ENCODE measurements at places on chromosomes 16 and 17. TPM values are rescaled to one million over a fixed set of nuclear protein-coding genes. Genes with fewer than 3 reads are reported as not detected.
A peak's percentile ranks its signal among the peaks of the same experiment; 100 is the strongest.

- H3K27me3 ChIP-seq: peaks cover 1% of the 10 kb centered on the region
- peaks cover 16% of the 10 kb centered on the region for H3K4me1 ChIP-seq
- no peak for DNase-seq
- H3K4me3 ChIP-seq: no peak overlapping the region
- no peak overlapping the region for H3K27ac ChIP-seq
- no peaks in the 10 kb centered on the region for H3K36me3 ChIP-seq
These were observed 33.9 kb downstream of the DCUN1D3 start for GRCh38 chr16:20866145-20866772.

DNA sequence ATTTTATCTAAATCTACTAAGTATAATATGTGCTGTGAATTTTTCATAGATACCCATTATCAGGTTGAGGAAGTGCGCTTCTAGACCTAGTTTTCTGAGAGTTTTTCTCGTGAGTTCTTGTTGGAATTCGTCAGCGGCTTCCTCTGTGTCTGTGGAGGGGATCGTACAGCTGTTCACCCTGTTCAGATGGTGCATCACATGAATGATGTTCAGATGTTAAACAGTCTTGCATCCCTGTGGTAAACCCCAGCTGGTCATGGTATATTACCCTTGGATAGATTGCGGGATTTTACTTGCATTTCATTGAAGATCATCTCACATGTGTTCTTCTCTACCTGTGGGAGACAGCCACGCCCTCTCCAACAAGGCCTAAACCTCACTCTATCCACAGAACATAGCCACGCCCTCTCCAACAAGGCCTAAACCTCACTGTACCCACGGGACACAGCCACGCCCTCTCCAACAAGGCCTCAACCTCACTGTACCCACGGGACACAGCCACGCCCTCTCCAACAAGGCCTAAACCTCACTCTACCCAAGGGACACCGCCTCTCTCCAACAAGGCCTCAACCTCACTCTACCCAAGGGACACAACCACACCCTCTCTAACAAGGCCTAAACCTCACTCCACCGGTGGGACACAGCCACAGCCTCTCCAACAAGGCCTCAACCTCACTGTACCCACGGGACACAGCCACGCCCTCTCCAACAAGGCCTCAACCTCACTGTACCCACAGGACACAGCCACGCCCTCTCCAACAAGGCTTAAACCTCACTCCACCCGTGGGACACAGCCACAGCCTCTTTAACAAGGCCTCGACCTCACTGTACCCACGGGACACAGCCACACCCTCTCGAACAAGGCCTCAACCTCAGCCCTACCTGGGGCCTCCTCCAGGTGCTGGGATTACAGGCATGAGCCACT, 180.2 kb upstream of the CHMP6 start:
- DNase-seq: no peak
- H3K36me3 ChIP-seq: peaks cover 30% of the 10 kb centered on the region
- no peaks in the 10 kb centered on the region for H3K27me3 ChIP-seq
- H3K4me3 ChIP-seq: peak overlapping the region; percentile 33

BIRC5 gene
- polyA plus RNA-seq: 5.5 TPM

HEATR9 gene
- polyA plus RNA-seq: not detected

PTGES3L gene
- polyA plus RNA-seq: not detected

GRCh38 chr17:34820922-34821321, 140.3 kb downstream of the CCT6B start:
- H3K4me1 ChIP-seq: no peaks in the 10 kb centered on the region
- no peaks in the 10 kb centered on the region for H3K36me3 ChIP-seq
- DNase-seq: no peak
- H3K27me3 ChIP-seq: no peaks in the 10 kb centered on the region

ATP2A1 gene
- 0.31 TPM for polyA plus RNA-seq

- no peak for DNase-seq
- H3K27ac ChIP-seq: peak overlapping the region; percentile 97
- peak overlapping the region; percentile 100 for H3K4me3 ChIP-seq
- peaks cover 9% of the 10 kb centered on the region for H3K27me3 ChIP-seq
These were observed 728 bp upstream of the NMT1 start for GRCh38 chr17:45060382-45060796.

CTCF gene
- 24.8 TPM for polyA plus RNA-seq

- no peak for DNase-seq
- peaks cover 2% of the 10 kb centered on the region for H3K27me3 ChIP-seq
- H3K4me3 ChIP-seq: no peak overlapping the region
- H3K27ac ChIP-seq: no peak overlapping the region
- no peaks in the 10 kb centered on the region for H3K4me1 ChIP-seq
- H3K36me3 ChIP-seq: no peaks in the 10 kb centered on the region
These were observed 21.5 kb downstream of the KCNG4 start for GRCh38 chr16:84218176-84218823.

DNA sequence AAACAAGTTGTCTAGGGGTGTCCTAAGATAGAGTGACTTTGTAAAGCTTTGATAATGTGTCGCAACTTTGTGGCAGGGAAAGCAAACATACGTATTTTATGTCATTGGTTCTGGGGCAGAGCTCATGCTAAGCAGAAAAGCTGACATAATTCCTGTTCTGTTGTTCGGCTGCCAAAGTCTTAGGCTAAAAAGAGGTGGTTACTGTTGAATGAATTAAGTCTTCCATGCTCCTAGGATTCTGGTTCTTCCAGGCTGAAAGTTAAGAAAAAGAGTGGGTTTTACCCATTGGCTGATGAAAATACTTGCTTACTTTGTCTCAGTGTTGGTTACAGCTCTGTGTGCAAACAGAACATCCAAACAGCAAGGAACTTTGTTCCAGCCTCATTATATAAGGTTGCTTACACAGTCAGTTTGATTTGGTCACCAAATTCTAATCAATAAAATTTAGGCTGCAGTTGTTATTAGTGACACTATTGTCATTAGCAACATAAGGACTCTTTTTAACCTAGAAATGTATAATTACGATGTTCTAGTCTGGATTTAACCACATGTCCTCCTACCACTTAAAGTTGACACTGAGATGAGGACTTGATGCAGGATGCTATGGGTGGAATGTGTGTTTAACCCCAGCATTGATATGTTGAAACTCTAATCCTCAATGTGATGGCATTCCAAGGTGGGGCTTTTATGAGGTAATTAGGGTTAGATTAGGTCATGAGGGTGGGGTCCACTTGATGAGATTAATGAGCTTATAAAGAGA, 114.0 kb upstream of the GOT2 start:
- H3K27ac ChIP-seq: no peak overlapping the region
- DNase-seq: no peak
- no peaks in the 10 kb centered on the region for H3K36me3 ChIP-seq
- H3K4me1 ChIP-seq: peaks cover 1% of the 10 kb centered on the region
- H3K27me3 ChIP-seq: no peaks in the 10 kb centered on the region

GRCh38 chr17:2375406-2375805, 25.5 kb downstream of the MNT start:
- no peak overlapping the region for H3K27ac ChIP-seq
- no peak overlapping the region for H3K4me3 ChIP-seq
- peaks cover 3% of the 10 kb centered on the region for H3K36me3 ChIP-seq
- peaks cover 1% of the 10 kb centered on the region for H3K27me3 ChIP-seq
- H3K4me1 ChIP-seq: no peaks in the 10 kb centered on the region

GRCh38 chr16:25748092-25748654, 56.4 kb downstream of the HS3ST4 start:
- no peak for DNase-seq
- H3K36me3 ChIP-seq: peaks cover 3% of the 10 kb centered on the region
- no peaks in the 10 kb centered on the region for H3K27me3 ChIP-seq

- no peaks in the 10 kb centered on the region for H3K4me1 ChIP-seq
- no peak overlapping the region for H3K4me3 ChIP-seq
- no peak for DNase-seq
- H3K36me3 ChIP-seq: no peaks in the 10 kb centered on the region
- H3K27ac ChIP-seq: no peak overlapping the region
These were observed 253.3 kb downstream of the SOX9 start for GRCh38 chr17:72373910-72374741.

DNA sequence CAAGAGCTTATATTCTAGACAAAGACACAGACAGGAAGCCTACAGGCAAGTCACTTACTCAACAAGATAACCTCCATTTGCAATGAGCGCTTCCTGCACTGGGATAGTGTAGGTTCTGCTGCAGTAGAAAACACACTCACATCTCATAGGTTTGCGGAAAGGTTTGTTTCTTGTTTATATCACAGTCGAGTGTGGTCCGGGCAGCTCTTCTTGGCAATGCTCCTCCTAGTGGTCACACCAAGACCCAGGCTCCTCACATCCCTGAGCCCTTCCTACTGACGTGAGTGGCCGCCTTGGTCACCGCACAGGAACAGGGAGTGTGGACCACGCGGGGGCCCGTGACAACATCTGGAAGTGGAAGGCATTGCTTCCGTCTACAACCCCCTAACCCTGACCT, 48.0 kb upstream of the RBFOX3 start:
- no peak overlapping the region for H3K27ac ChIP-seq
- H3K4me1 ChIP-seq: no peaks in the 10 kb centered on the region
- DNase-seq: no peak
- H3K27me3 ChIP-seq: peaks cover 2% of the 10 kb centered on the region
- H3K4me3 ChIP-seq: no peak overlapping the region
- no peaks in the 10 kb centered on the region for H3K36me3 ChIP-seq

- no peak for DNase-seq
- H3K27ac ChIP-seq: no peak overlapping the region
- H3K36me3 ChIP-seq: no peaks in the 10 kb centered on the region
- H3K4me3 ChIP-seq: no peak overlapping the region
These were observed 16.0 kb downstream of the NSRP1 start for GRCh38 chr17:30132615-30133014.

PDE6G gene
- 75.1 TPM for polyA plus RNA-seq

KRT40 gene
- not detected for polyA plus RNA-seq

DNA sequence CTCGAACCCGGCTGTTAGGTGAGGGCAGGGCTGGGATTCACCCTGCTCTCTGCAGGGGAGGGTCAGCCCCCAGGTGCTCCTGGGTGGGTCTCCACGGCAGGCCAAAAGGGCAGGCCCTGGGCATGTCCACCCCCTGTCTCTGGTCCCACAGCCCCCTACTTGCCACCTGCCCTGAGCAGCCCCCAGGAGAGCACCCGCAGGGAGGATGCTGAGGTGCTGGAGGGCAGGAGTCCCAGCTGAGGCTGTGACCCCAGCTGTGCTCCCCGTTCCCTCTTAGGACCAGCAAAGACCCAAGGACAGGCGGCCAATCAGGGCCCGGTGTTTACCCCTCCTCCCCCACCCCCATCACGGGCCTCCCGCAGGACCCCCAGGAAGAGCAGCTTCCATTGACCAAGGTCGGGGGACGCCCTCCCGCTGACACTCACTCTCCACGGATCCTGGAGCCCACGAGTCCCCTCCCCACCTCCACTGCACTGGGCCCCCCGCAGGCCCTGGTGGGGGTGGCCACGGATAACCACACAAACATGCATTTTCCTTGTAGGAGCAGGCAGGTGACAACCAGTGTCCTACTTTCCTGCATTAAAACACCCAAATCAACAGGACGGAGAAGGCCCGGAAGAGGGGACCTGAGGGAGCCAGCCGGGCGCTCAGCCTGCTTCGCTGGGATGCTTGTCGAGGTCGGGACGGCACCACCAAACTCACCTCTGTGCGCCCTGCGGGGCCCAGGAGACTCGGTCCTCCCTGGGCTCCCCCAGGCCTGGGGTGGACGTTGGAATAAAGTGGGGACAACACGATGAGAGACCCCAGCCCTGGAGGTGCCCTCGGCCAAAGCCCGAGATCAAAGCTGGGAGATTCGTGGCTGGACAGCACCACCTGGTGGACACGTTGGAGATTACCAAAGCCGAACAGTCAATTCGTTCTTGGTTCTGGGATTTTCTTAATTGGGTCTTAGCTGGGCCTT, 22.5 kb upstream of the ENPP7 start:
- peak overlapping the region; percentile 13 for H3K4me3 ChIP-seq
- no peaks in the 10 kb centered on the region for H3K4me1 ChIP-seq
- DNase-seq: peak; percentile 46
- H3K27ac ChIP-seq: no peak overlapping the region

GRCh38 chr17:51147650-51148049, 5.7 kb upstream of the NME1 start:
- H3K27ac ChIP-seq: no peak overlapping the region
- no peaks in the 10 kb centered on the region for H3K4me1 ChIP-seq
- H3K4me3 ChIP-seq: no peak overlapping the region
- no peaks in the 10 kb centered on the region for H3K36me3 ChIP-seq
- DNase-seq: no peak

PPP1R27 gene
- not detected for polyA plus RNA-seq

GRCh38 chr17:13003927-13004326, 13.9 kb downstream of the ELAC2 start:
- H3K27me3 ChIP-seq: no peaks in the 10 kb centered on the region
- DNase-seq: no peak
- H3K4me1 ChIP-seq: no peaks in the 10 kb centered on the region
- H3K4me3 ChIP-seq: no peak overlapping the region
- peaks cover 31% of the 10 kb centered on the region for H3K36me3 ChIP-seq
- H3K27ac ChIP-seq: peak overlapping the region; percentile 84

DNA sequence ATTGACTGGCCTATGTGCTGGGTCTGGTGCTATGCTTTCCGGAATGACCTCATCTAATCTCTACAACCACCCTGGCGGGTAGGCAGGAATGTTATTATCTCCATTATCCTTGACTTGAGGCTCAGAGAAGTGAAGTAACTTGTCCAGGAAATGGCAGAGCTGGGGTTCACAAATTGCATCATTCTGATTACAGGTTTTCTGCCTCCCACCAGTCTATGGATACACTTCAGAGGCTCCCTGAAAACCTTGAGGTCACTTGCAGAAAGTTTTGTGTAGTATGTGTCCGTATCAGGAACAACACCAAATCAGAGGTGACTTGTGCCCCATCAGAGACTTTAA, 19.1 kb downstream of the NOD2 start:
- no peak overlapping the region for H3K4me3 ChIP-seq
- H3K36me3 ChIP-seq: no peaks in the 10 kb centered on the region
- peaks cover 1% of the 10 kb centered on the region for H3K4me1 ChIP-seq
- no peak overlapping the region for H3K27ac ChIP-seq

LAT gene
- polyA plus RNA-seq: 220 TPM

SOX8 gene
- not detected for polyA plus RNA-seq

- H3K36me3 ChIP-seq: peaks cover 15% of the 10 kb centered on the region
- DNase-seq: no peak
- H3K27me3 ChIP-seq: peaks cover 14% of the 10 kb centered on the region
- no peak overlapping the region for H3K27ac ChIP-seq
- H3K4me1 ChIP-seq: peaks cover 17% of the 10 kb centered on the region
- H3K4me3 ChIP-seq: no peak overlapping the region
These were observed 4.8 kb downstream of the HSD11B2 start for GRCh38 chr16:67435758-67436164.

SPATA22 gene
- polyA plus RNA-seq: not detected

MMP28 gene
- not detected for polyA plus RNA-seq

GRCh38 chr17:42695500-42695899, 13.2 kb downstream of the CNTNAP1 start:
- no peak overlapping the region for H3K4me3 ChIP-seq
- no peaks in the 10 kb centered on the region for H3K27me3 ChIP-seq
- H3K4me1 ChIP-seq: no peaks in the 10 kb centered on the region
- no peak for DNase-seq
- H3K36me3 ChIP-seq: no peaks in the 10 kb centered on the region
- no peak overlapping the region for H3K27ac ChIP-seq

DNA sequence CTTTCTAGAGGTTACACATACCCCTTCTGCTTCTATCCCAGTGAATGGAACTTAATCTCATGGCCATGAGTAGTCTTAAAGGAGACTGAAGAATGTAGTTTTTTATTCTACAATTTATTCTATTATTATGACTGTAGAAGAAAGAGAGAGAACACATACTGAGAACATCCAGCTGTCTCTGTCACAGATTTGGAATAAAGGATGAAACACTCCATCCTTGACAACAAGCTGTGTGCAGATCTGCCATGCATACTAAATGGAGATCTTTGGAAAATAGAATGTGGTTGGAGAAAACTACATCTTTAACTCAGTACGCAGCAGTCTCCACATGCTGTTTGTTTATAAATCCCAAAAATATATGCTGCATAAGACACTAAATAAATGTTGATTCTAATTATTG, 54.1 kb upstream of the NUDT7 start:
- no peak overlapping the region for H3K27ac ChIP-seq
- DNase-seq: no peak
- no peaks in the 10 kb centered on the region for H3K27me3 ChIP-seq
- no peaks in the 10 kb centered on the region for H3K4me1 ChIP-seq
- H3K4me3 ChIP-seq: no peak overlapping the region

Measured in immature natural killer cell (primary cell).